ENCODE measurements at places on chromosomes 1 and 21.
A peak's percentile ranks its signal among the peaks of the same experiment; 100 is the strongest.

DNA sequence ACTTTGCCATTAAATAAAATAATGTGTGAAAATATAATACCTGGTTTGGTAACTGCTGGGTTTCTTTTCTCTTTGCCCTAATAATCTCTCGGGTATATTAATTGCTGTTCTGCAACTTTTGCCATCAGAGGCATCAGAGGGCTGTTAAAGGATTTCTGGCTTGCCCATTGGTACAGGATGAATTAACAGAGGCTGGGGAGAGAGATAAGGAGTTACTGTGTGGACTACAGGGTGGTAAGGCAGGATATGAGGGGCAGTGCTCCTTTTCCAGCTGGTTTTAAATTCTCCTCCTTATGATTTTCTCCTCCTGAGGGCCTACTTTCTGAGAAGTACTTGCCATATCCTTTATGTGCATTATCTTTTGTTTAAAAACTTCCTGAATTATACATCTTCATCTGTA is 48.3 kb downstream of the FGGY start:
- no peak for DNase-seq

DNA sequence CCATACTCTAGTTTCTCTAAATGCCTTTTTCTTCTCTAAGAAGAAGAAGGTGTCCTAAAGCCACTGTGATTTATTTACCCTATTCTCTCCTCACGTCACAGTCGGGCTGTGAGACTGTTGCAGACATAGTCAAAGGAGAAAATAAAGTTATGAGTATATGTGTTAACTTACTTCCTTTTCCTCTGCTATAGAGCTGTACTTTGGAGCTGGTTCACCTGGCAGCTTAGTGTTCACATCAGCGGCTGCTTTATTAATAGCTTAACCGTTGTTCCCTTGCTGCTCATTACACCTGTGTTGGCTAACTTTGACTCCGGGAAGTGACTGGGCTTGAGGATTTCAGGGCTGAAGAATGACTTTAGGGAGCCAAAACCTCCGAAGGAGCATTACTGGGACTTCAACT is 3.6 kb downstream of the PFKFB2 start:
- no peak for DNase-seq

DNA sequence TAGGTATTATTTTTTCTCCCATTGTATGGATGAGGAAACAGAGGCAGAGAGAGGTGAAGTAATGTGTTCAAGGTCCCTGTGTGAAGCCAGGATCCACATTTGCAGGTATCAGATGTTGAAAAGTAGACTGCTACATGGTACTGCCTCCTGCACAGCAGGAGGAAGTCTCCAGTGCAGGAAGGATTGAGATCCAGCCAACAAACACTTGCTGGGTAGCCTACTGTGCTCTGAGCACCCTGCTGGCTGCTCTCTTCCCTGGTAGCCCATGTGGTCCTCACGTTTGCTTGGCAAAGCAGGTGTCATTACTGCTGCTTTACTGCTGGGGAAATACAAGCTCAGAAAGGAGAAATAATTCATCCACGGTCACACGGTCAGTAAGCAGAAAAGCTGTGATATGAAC is 21.3 kb upstream of the GRIK3 start:
- no peak for DNase-seq

- DNase-seq: no peak
Measured at GRCh38 chr1:197438010-197438790, 170.1 kb downstream of the CRB1 start.

DNA sequence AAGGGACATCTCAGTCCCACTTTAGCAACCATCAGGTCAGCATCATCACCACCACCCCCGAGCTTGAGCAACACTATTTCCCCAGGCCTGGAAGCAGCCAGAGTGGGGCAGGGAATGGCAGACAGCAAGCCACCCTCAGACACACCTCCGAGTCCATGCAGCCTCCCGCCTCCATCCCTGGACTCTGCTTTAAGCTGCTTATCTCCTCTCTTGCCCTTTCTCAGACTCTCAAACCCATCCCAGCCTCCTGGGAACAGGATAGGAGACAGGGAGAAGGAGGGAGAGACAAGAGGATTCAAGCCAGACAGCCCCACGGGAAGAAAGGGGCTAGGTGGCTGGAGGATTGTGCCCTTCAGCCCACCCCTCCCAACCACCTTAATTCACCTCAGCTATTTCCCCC is 1.7 kb downstream of the PIAS3 start:
- DNase-seq: no peak

DNA sequence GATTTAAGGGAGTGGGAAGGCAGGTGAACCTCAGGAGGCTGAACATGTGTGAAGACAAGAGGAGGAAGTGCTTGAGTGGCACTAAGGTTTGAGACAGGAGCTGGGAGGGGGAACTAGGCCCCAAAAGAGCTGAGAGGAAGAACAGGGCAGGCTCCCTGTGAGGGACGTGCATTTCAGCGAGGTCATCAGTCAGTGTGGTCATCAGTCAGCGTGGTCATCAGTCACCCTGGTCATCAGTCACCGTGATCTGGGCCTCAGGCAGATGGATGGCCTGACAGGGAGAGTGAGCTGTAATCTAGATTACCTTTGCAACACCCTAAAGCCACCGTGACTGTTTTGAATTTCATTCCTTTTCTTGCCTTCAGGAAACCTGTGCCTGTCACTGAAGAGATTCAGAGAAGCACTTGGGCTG is 29.1 kb downstream of the VTCN1 start:
- DNase-seq: no peak

DNA sequence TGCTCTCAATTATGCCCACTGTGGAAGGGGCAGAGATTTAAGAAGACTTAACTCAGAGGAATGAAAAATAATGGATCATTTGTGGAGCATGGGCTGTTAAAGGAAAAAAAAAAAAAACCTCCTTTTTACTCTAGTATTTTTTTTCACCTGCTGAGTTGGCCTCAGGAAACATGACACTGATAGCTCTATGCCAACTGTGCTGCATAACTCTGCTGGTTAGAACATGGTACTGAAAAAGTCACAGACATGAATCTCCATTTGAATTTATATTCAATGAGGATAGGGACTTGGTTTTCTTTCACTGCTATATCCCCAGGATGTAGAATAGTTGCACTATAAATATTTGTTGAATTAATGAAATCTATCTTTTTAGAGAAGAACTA is 86.1 kb upstream of the KIAA0040 start:
- DNase-seq: no peak

DNA sequence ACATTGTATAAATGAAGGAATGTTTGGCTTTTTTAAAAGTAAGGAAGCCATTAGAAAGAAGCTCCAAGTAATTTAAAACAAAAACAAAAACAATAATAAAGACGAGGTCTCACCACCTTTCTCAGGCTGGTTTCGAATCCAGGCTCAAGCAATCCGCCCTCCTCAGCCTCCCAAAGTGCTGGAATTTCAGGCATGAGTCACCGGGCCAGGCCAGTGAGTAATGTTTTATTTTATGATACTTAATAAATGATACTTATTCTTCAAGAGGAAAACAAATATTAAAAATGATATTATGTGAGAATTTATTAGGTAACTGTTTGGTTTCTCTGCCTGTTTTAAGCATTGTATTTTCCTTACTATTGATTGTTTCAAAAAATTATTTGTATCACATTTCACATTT is 201.4 kb upstream of the BRINP3 start:
- no peak for DNase-seq

DNA sequence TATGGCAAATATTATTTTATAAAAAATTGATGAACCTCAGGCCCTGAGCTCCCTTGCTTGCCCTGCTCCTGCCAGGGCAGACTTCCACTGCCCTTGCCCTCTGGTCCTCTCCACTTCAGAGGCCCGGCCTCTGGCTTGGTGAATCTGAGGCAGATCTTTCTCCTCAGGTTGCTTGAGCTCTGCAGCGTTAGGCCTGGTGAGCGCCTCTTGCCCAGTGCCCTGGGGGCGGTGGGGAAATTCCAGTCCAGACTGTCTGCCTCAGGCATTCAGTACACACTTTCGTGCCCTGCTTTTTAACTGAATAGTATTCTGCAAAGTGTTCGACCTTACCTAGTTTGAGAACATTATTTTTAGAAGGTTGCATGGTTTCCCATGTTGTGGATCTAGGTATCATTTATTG is 98.2 kb downstream of the PCBP3 start:
- no peak for DNase-seq

- no peak for DNase-seq
Measured at GRCh38 chr1:4227986-4228385, 327.9 kb upstream of the C1orf174 start.

GRCh38 chr1:188904201-188904600 is 1573.5 kb downstream of the BRINP3 start:
- DNase-seq: no peak

GRCh38 chr1:152777510-152778137 is 2.7 kb downstream of the LCE1F start:
- no peak for DNase-seq

- DNase-seq: no peak
Measured at GRCh38 chr1:21340230-21340945, 50.1 kb upstream of the ECE1 start.

- DNase-seq: no peak
Measured at GRCh38 chr1:98460136-98460535, 201.4 kb upstream of the SNX7 start.

- no peak for DNase-seq
Measured at GRCh38 chr1:2194319-2194897, at the start of gene FAAP20. Gene FAAP20 (minus strand): TSS chr1:2194772. CDS start chr1:2194749, 23 bp downstream.

- no peak for DNase-seq
Measured at GRCh38 chr1:208078752-208079151, 165.4 kb downstream of the PLXNA2 start.

- no peak for DNase-seq
Measured at GRCh38 chr1:68327414-68327813, 95.1 kb upstream of the WLS start.

GRCh38 chr1:218351391-218352074 is 6.4 kb downstream of the TGFB2 start:
- peak; percentile 12 for DNase-seq

DNA sequence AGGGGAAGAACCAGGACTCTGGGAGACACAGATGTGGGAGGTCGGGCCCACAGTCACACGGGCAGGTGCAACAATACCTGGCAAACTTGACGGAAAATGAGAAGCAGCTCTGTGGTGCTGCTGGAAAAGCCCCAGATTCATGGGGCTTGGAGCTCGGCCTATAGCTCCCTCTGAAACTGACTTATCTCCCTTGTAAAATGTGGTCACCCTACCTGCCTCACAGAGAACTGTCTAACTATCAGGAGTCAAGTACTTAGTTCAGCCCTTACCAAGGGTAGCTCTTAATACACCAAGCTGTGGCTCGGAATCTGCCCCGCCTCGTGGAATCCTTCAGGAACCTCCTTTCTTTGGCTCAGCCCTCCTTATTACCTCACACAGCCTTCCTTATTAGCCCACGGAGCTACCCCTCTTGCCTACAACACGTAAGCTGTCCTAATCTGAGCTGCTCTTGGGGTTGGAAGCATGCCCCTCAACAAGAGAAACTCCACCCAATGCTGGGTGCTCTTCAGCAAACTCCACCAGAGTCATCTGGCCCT is 68.9 kb downstream of the MRPL37 start:
- DNase-seq: no peak

DNA sequence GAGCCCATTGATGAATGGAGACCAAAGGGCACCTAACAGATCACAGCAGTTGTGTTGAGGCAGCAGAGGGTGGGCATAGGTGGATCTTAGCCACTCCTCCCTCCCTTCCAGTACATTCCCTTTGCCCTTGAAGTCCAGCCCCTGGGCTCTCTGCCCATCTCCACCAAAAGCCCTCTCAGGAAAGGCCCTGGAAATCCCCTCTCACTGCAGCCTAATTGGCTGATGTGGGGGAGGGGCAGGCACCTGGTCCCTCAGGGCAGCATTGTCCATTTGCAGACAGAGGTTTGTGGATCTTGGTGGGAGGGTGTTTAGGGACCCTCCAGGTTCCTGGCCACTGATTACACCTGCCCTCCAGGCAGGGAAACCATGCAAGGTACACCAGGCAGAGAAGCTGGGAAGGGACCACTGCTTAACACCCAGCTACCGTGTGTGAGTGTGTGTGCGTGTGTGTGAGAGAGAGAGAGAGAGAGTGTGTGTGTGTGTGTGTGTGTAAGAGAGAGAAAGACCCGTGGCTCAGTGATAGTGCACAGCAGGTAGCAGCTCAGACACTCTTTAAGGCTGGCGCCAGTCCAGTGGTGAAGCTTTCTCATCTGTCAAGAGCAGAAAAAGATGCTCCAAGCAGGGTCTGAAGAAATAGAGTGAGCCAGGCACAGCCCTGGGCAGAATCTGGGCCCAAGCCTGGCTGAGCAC is 71.1 kb downstream of the MATN1 start:
- DNase-seq: no peak

DNA sequence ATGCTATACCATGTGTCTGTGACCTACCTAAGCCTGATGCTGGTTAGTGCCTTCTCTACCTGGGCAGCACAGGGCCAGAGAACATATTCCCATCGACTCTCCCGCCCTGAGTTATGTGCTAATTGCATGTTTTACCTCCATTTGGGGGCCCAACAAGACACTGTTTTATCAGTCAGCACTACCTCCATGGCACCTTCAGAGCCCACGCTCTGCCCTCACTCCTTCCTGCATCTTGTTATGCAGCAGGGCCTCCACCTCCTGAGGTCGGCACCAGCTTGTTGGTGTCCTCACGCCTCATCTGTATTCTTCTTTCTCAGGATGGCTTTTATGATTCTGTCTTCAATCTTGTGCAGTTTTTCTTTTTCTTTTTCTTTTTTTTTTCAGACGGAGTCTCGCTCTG is 11.9 kb downstream of the WNT9A start:
- DNase-seq: no peak

Measured in effector memory CD8-positive, alpha-beta T cell (primary cell).